ENCODE measurements at places on chromosomes 12 and 14.

- no peak for DNase-seq
Measured at GRCh38 chr12:78157199-78157598, 326.5 kb downstream of the NAV3 start.

DNA sequence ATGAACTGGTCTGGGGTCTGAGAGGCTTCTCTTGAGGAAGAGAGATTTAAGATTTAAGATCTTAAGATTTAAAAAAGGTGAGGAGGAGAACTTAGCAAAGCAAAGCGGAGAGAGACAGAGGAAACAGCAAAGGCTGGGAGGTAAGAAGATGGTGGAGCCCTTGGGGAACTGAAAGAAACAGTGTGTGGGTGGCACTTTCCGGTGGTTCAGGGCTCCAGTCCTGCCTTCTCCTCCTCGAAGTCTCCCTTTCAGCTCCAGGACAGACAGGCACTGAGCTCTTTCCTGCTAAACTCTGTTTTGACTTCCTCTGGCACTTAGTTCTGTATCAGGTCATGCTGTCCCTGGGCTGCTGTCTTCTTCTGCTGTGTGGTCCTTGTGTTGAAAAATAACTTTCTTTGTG, 298.7 kb upstream of the SRRM4 start:
- DNase-seq: no peak

DNA sequence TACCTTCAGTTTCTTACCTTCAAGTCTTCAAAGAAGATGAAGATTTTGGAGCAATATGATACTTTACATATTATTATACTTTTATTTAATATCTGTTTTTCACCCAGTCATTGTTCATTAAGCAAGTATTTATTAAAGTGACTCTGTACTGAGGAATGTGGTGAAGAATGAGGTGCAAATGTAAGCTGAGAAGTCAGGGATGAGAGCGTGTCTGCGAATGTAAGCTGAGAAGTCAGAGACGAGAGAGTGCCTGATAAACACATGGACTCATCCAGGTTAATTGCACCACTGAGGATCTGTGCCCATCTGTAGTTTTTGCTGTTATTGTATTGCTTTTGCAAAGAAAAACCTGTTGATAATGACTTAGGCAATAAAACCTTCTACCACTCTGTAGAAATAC, 211.9 kb upstream of the FAR2 start:
- no peak for DNase-seq

GRCh38 chr12:2051700-2052621, 826 bp upstream of the CACNA1C start:
- no peak for DNase-seq

GRCh38 chr14:68823434-68824206, 30.8 kb upstream of the ZFP36L1 start:
- no peak for DNase-seq

DNA sequence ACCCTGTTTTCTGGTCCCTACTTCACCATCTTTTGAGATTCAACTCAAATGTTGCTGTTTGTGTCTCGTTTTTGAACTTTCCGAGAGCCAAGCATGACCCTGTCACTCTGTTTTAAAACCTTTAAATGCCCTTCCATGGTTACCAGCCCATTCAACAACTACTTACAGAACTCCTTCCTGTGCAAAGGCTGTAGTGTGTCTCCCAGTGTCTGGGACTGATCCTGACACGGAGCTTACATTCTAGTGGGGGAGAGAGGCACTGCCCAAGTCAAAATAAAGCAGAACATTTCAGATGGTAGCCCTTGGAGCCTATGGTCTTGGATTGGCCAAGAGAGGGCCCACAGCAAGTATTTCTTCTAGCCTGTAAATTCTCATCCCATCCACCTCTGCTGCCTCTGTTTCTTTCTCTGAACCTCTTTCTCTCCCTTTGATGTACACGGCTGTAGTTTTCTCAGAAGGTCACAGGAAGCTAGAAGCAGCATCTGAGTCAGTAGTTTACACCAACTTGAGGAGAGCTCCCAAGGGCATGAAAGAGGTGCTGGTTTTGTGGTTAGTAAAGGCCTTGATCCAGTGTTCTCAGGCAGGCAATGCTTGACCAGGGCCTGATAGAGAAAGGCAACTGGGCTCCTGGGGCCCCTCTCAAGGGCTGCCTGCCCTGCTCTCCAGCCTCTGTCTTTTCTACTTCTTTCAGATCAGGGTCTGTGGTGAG, 42.3 kb upstream of the SLC24A4 start:
- DNase-seq: no peak

DNA sequence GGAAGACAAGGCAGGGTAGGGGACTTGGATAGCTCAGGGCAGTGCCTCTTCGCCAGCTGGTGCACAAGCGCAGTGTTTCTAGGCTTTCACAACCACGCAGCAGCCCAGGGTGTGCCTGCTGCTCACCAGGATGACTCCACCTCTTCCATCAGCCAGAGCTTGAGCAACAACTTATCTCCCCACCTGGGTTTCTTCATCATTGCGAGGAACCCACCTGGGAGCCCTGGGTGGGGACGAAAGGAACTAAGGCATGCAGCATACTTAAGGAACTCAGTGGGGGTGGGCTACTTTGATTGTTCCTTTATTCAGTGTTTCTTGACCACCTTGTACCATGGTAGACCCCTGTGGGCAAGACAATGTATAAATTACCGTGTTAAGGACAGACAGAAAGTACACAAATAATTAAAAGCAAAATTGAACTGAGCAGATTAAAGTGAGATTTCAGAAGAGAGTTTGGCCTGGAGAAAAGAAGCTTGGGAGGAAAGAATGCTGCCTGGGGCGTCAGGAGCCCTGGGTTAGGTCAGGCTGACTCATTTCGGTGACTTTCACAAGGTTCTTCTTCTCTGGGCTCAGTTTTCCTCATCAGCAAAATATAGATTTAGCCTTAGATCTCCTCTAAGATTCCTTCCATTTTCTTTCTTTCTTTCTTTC, 22.9 kb downstream of the KRT18 start:
- no peak for DNase-seq

DNA sequence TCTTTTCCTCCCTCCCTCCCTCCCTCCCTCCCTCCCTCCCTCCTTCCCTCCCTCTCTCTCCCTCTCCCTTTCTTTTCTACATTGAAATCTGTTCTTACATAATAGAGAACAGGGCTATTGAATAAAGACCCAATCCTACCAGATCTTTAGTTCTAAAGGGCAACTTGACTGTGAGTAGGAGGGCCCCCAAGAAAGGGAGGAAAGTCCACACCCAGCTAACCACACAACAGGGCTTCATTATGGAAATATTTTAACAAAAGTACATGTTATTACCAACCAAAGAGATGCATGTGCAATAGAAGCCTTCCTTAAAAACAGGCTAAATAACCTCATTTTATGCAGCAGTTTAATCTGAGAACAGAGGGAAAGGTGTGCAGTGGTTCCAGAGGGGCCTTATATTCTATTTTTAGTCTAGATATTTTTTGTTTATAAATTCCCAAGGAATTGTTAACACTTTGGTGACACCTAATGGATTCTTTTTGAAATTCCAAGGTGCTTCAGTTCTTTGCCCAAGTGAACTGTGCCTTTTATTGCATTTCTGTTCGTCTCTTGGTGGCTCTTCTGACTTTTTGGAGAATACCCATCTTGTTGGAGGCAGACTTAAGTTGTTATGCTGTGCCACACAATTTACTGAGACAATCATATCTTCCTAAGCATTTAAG, 63.0 kb downstream of the GNS start:
- no peak for DNase-seq

- no peak for DNase-seq
Measured at GRCh38 chr12:60995256-60995825, 1264.9 kb upstream of the USP15 start.

Data from stimulated activated CD4-positive, alpha-beta T cell treated with anti-CD3 and anti-CD28 coated beads, TNF-alpha, amount 100 ng/mL, for 1 hour (primary cell).